Vagina (tissue), 2 donors: ENCODE measurements at places on chromosomes 12 and 14.

- DNase-seq = no peak
These were observed at the start of gene AHNAK2 for GRCh38 chr14:104977681-104978653. Gene AHNAK2, minus strand, starts transcription at chr14:104978374. Its CDS starts 137 bp downstream, at chr14:104978237.

GRCh38 chr12:59401862-59402261, 194.0 kb upstream of the SLC16A7 start:
- no peak for DNase-seq

GRCh38 chr12:124856132-124856841, 7.4 kb downstream of the SCARB1 start:
- no peak for DNase-seq

- no peak for DNase-seq
These were observed 56.2 kb downstream of the APOBEC1 start for GRCh38 chr12:7609495-7609894.

DNA sequence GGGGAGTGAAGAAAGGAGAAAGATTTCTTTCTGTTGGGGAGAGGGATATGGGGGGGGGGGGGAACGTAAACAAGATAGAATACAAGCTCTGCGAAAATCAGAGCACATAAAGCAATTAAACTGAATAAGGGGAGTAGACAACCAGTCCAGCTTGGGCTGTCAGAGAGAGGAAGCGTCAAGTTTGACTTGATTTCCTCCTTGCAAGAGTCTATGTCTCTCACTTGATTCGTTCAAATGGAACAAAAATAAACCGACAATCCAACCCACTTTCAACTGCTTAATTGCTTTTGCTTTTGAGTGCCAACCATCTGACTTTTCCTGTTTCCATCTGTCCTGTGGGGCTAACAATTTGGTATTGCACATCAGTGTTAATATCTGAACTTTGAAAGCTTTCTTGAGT, 942 bp downstream of the SYT1 start:
- DNase-seq = no peak

DNA sequence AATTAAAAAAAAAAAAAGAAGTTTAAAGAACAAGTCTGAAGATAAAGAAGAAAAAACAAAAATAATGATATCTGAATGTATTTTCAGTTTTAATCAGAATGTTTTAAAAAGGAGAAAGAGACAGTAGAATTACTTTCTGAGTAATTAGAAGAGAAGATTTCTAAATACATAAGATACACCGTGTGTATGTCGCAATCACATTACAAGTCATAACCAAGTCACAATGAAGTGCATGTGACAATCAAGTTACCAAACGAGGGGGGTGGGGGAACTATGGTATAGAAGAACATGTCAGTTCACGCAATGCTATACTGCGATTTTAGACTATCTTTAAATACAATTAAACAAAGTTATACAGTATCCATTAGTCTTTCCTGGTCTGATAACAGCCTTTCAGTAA, 1464.1 kb upstream of the FLRT2 start:
- no peak for DNase-seq

- DNase-seq = no peak
These were observed 17.9 kb upstream of the CLEC7A start for GRCh38 chr12:10147714-10148403.

DNA sequence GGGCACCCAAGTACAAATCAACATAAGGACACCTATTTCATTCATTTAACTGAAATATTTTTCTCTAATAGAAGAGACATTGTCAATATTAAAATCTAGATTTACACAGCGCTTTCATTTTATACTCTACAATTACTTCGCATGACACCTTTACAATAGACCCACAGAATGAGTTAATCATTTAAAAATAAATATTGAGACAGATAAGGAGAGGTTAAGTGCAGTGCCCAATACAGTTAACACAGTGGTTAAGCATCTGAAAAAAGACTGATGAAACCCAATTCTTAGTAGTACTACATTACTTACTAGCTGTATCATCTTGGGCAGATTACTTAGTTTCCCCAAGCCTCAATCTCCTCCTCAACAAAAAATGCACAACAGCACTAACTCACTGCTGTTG, 116.2 kb downstream of the DENND5B start:
- no peak for DNase-seq

- DNase-seq = no peak
These were observed 80.9 kb downstream of the HECTD1 start for GRCh38 chr14:31126680-31127079.

DNA sequence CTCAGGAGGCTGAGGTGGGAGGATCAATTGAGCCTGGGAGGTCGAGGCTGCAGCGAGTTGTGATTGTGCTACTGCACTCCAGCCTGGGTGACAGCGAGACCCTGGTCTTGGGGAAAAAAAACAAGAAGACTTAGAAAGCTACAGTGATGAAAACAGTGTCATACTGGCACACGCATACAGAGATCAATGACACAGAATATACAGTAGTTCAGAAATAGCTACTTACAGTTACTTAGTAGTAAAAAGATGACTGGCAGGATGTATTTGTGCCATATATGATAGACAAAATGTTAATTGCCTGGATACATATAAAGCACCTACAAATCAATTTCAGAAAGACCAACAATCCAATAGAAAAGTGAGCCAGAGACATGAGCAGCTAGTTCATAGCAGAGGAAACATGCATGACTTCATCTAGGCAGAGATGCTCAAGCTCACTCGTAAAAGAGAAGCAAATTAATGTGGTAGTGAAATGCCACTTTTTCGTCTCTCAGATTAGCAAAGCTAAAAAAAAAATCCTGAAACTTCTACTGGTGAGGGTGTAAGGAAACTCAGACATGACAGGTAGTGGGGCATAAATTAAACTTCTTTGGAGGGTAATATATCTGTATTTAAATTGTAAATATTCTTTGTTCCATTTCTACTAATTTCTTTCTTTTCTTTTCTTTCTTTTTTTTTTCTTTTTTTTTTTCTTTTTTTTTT, 2.5 kb upstream of the ALDH2 start:
- DNase-seq = no peak

GRCh38 chr12:21428241-21428640, 9.2 kb upstream of the PYROXD1 start:
- DNase-seq = no peak

DNA sequence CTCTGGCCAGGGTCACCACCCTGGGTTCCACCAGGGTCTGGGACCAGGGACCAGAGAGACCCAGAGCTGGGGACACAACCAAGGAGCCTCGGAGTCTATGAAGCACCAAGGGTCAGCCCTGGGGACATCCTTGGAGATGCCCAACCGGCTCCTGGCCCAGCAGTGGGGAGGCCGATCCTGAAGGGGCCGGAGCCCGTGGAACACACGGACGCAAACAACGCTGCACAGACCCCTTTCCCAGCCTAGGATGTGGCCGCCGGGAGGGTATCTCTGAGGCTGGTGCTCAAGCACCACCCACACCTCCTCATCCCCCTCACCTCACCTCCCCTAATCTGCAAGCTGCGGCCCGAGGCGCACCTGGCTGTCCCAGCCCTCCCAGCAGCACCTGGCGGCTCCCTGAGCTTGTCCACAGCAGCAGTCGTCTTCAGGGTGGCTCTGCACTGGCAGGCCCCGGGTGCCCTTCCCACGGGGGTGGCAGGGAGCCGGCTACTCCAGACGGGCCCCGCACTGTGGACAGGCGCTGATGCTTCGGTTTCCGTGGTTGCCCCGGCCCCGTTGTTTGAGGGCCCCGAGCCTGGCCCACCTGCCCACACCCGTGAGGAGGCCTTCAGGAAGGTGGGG, 146.8 kb upstream of the C14orf180 start:
- DNase-seq = peak; percentile 94

DNA sequence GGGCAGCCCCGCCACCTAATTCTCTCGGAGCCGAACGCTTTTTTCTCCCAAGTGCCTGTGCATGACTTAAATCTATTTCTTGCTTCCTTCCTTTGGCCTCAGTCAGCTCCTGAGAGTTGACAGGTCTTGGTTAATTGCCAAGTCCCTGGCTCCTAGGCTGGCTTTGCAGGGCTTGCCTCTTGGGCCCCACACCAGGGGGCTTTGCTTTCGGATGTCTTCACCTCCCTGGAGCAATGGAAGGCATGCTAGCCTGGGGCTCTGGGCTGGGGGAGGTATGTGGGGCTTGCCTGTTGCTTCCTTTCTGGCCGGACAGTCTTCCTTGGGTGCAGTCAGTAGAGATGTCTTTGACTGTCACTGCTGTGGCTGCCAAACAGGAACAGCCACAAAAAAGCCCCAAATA, 2.2 kb upstream of the KRT80 start:
- no peak for DNase-seq

DNA sequence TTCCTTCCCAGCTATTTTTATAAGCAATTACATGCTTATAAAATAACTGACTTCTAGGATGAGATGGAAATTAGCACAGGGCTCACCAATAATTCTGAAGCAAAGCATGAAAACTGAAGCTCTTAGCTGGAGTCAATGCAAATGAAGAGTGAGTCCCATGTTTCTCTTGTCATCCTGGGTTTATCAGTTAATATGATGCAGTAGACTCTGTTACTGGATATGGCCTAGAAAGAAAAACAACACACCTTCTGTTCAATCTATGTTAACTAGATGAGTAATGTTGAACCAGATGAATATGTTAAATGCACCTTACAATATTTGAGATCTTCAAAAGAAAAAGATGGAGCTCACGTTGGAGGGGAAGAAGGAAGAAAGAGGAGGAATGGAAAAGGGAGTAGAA, 229.4 kb downstream of the DUSP6 start:
- no peak for DNase-seq

GRCh38 chr12:130204541-130204953, 42.3 kb downstream of the FZD10 start:
- no peak for DNase-seq

- DNase-seq = no peak
These were observed 78.1 kb upstream of the PELI2 start for GRCh38 chr14:56040121-56040520.

DNA sequence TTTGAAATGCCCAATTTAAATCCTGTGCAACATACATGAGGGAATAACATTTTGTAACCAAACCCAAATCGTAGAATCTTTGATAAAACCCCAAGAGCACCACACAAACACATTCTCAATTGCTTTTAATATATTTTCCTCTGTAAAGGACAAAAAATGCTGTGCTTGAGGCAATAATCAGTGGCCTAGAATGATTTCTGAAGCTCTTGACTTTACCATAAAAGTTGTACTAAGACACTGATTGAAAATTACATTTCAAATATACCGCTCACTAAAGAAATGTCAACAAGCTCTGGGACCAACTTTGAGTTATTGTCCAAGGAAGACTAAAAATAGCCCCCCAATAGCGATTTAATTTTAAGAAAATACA, 1.5 kb downstream of the EML5 start:
- DNase-seq = no peak

DNA sequence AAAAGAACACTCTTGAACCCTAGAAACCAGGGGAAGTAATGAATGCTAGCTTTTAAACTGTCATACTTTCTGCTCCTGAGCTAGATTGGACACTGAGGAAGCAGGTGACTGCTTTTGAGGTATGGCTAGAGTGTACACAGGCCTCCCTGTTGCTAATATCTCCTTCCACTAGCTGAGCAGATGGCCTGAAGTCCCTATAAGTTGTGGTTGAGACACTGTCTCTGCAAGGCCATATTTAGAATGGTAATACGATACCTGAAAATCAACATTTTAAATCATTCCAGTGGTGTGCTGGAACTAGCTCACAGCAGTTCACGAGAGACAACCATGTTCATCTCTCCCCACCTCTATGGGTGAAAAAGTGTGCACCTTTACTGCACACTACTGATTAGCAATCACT, 46.4 kb upstream of the BMP4 start:
- DNase-seq = no peak

DNA sequence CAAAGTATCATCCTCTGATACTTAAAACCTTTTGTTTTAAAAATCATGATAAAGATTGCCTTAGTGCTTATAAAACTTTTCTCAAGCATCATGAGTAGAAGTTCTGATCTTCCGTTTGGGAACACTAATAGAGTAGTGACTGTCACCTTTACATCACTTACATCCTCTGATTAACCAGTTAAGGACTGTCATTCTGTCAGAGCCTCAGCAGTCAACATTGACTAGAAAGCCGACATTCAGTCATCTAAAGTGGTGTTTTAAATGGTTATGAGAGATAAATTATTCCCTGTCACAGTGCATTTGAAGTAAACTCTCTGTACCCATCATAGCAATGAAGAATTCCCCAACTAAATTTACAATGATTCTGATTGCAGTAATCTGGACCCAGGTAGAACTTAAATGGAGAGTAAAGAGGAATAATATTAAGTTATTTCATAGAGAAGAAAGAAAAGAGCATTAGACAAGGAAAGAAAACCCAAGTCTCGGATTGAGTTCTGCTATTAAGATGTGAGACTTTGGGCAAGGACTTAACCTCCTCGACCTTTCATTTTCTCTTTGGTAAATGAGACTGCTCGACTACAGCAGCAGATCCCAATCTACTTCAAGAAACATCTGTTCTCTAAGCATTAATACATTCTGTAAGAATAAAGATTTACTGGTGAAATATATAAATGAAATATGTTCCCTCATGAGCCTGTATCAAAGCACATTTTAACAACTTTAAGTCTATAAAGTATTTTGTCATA, 563.9 kb upstream of the LMO3 start:
- DNase-seq = no peak

- DNase-seq = no peak
These were observed 57.8 kb upstream of the ACTN1 start for GRCh38 chr14:69036757-69037506.

GRCh38 chr12:123017753-123018152, 37.3 kb downstream of the ARL6IP4 start:
- DNase-seq = no peak

GRCh38 chr14:100391724-100392123, 68.6 kb downstream of the SLC25A47 start:
- no peak for DNase-seq

DNA sequence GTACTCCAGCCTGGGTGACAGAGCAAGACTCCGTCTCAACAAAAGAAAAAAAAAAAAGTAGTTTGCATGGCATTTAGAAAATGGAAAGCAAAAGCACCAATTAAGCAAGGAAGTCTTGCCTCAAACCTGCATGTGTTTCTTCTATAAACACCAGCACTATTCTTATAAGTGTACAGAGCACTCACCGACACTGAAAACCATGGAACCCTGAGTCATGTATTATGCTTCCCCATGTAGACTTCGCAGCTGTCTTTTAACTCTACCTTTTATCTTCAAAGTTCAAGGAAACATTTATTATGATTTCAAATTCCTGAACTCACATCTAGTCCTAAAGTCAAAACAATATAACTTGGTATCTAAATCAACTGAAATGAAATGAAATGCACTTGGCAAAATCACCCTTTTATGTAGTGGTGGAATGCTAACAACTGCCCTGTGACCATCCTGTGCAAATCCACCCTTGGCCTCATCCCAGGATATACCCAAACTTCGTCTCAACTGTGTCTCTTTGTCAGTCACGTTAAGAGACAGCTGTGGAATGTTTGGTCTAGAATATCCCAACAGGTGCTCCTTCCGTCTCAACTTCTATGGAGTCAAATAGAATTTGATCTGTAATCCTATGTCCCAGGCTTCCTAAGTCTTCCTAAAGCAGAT, 4.8 kb downstream of the BCAT1 start:
- DNase-seq = no peak
